Mucosa of gallbladder (tissue), 1 donor: ENCODE measurements at places on chromosomes 4 and X. TPM values are rescaled to one million over a fixed set of nuclear protein-coding genes. Genes with fewer than 3 reads are reported as not detected.

The NXF2 gene
- not detected for total RNA-seq

- DNase-seq = no peak
Observed at GRCh38 chr4:120903419-120903818, 19.1 kb downstream of the PRDM5 start.

The NXF3 gene
- total RNA-seq = 78.1 TPM

The UBL4A gene
- total RNA-seq = 38.2 TPM

The TRAM1L1 gene
- total RNA-seq = 2.1 TPM
